ENCODE measurements at places on chromosomes 7 and 10.

DNA sequence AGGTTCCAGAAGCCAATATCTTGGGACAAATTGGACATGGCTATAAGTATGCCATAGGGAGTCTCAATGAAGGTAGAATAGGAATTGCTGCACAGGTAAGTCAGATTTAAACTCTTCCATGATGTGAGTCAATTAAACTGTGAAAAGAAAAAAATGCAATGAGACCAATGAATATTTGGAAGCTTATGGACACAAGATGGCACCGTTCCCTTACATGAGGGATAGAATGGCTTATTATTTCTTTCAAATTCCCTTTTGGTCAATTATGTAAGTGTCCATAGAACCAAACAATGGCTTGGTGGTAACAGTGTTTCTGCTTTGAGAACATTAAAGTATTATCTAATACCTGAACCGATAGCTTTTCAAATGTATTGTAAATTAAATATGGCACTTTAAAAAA, 35.6 kb downstream of the ACADSB start:
- DNase-seq = no peak

- DNase-seq = no peak
Observed at GRCh38 chr7:116997972-116998371, 44.7 kb downstream of the ST7 start.

- no peak for DNase-seq
Observed at GRCh38 chr7:157279741-157280215, 57.0 kb upstream of the DNAJB6 start.

GRCh38 chr7:4260867-4261600, 421.1 kb upstream of the FOXK1 start:
- DNase-seq = no peak

GRCh38 chr7:98137134-98137825, 30.6 kb downstream of the LMTK2 start:
- no peak for DNase-seq

GRCh38 chr10:11625019-11625735, 13.7 kb upstream of the USP6NL start:
- DNase-seq = peak; percentile 32

DNA sequence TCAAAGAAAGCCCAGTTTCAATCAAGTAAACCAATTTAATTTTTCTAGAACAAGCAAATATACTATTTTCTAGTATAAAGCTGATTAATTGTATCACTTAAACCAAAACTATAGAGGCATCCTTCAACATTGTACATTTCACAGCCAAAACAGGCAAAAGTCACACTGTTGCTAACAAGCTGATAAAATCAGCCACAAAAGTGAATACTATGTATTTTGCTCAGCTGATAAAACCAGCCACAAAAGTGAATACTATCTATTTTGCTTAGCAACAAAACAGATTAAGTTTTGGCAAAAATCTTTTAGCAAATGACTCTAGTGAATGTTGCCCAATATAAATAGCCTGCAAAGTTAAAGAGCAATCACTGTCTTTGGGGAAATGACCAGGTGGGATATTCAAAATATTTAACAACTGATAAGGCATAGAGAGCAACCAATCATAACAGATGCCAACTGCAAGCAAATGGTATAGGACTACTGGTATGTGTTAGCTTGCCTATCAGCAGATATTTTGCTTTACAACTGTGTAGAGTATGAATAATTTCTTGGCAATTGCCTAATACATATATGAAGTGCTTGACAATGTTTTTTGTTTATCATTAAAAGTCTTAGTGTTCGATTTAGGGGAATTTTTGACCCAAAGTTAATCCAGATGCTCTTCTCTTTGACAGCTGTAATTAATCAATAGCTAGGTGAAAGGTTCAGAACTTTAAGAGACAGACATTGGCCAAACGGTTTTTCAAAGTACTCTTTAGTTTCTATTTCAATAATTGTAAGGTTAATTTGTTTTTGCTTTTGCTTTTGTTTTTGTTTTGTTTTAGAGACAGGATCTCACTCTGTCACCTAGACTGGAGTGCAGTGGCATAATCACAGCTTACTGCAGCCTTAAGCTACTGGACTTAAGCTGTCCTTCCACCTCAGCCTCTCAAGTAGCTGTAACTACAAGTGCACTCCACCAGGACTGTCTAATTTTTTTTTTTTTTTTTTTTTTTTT, 44.4 kb upstream of the SP4 start:
- DNase-seq = no peak

DNA sequence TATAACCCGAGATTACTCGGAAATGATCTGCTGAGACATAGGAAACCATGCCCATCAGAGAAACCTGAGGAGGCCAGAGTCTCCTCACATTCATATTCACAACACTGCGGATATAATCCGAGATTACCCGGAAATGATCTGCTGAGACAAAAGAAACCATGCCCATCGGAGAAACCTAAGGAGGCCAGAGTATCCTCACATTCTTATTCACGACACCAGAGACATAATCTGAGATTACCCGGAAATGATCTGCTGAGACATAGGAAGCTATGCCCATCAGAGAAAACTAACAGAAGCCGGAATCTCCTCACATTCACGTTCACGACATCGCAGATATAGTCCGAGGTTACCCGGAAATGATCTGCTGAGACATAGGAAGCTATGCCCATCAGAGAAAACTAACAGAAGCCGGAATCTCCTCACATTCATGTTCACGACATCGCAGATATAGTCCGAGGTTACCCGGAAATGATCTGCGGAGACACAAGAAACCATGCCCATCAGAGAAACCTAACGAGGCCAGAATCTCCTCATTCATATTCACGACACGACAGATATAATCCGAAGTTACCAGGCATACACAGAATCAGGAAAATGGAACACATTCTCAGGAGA, 422.3 kb upstream of the AKR1E2 start:
- DNase-seq = no peak

DNA sequence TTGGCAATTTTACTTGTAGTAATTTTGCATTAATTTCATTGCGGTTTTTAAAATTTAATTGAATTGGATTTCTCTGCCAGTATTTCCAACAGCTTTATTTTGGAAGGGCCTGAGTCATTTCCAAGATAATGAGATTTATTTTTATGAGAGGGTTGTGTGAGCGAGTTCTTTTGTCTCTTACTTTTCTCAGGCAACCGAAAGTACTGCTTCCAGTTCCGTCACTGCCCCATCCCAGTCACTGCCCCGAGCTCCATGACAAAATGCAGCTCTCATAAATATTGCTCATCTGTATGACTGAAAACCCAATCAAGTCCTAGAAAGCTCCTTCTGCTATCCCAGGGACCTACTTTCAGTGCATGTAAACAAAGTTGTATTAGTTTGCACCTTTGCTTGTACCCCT, 468.4 kb upstream of the SEMA3D start:
- DNase-seq = no peak

GRCh38 chr7:129824291-129825208, 128.2 kb downstream of the UBE2H start:
- DNase-seq = no peak

DNA sequence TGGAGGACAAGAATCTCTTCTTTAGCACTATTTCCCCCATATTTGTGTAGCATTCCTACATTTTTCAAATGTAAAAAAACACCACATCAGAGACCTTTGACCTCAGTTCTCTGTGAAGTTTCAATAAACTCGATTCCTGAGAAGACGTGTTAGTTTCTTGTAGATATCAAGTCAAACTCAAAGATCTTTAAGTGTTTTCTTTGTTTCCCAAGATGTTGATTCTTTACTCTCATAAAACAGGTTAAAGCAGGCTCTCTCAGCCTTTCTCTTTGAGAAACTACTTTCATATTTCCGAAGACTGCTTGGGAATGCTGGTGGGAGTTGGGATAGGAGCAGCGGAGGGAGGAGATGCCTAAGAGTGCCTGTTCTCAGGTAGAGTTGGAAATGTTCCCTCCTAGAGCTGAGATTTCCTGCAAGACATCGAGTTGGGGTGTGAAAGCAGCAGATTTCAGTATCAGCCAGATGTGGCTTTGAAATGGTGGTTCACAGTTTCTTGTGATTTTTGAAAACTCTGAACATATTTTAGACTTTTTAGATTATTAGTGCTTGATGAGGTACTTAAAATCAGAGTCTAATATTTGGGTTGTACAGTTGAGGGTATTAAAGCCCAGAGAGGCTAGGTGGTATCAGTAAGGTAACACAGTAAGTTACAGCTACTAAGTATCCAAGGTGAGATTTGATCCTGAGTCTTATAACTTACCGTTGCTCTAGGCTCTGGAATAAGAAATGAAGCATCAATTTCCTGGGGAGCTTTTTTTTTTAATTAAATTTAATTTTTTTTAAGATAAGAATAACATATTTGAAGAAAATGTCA, 13.9 kb downstream of the ADK start:
- no peak for DNase-seq

DNA sequence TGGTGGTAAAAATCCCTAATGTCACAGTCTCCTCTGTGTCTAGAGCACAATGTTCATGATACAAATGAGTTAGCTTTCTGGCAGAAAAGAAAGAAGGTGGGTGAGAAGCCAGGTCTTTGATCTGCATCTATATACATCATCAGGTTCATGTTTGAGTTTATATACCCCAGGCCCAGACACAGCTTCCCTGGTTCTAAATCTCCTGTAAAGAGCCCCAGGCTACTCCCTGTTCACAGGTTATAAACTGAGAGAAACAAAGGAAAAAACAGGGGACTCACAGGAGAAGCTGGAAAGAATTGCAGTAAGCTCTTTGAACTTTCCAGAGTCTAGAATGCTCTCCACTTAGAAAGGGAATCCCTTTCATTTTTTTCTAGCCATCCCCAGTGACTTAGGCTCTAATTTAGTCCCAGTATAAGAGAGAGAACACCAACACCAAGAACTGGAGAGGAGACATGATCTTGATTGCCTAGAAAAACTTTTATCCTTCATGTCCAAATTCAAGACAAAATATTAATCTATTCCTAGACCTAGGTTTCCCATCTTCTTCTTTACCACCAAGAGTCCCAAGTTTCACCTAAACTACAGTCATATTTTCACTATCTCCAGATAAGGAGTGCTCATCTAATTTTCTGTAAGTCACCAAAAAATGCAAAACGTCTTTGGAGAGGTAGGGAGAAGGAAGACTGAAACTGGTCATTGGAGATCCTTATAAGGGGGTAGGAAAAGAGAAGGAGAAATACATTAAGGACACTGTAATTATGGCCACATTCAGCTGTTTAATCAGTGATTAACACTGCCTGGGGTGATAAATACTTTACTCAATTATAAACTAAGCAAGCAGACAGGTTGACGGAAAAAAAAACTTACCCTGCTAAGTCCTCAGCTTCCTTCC, 469 bp downstream of the MSS51 start:
- DNase-seq = no peak

DNA sequence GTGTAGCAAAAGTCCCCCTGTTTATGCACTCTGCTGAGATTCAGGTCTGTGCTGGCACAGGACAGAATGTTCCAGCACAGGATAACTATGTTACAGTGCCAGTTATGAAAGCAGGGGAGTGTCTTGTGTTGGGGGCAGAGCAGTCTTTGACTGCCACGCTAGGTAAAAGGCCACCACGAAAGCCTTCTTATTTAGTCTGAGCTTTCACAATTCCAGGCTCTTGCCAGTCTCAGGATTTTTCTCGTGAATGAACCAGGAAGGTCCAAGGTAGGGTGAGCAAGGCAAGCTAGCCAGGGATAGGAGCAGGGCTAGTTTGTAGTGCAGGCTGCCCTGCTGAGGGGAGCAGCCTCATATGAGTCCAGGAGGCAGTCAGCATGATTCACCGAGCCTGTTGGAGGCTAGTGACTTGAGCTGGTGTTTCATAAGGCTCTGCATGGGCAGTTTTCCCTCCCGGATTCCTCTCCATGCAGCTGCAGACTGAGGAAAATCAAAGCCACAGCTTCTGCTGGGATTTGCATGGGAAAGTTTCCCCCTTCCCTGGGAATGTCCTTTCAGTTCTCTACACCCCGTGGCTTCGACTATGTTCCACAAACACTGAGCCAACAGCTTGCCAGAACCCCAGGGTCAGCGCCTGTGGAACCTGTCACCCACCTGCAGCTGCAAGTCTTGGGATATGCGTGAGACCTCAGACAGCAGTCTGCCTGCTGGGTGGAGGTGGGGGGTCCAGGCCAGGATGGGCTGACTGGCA, 112.3 kb downstream of the JCAD start:
- DNase-seq = no peak

DNA sequence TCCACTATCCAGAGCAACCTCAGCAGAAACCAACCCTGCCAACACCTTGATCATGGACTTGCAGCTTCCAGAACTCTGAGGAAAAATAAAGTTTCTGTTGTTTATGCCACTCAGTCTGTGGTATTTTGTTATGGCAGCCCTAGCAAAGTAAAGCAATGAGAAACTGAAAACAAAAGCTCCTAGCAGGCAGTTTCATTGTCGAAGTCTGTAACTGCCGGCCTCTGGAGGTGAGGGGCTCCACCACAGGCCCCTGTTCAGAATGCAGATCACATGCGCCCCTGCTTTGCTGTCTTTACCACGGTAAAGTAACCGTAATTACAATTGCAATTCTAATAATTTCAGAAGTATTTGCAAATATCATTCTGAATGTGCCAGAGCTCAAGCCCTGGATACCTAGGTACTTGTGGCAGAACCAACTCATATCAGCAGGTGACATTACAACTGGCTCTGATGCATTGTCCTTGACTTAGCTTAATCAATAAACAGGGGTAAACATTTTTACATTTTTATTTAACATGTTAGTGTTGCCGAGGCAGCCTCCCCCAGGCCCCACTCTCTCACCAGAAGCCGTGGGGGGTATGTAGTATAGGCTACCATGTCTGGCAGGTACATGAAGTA, 193.2 kb downstream of the ELMO1 start:
- no peak for DNase-seq

DNA sequence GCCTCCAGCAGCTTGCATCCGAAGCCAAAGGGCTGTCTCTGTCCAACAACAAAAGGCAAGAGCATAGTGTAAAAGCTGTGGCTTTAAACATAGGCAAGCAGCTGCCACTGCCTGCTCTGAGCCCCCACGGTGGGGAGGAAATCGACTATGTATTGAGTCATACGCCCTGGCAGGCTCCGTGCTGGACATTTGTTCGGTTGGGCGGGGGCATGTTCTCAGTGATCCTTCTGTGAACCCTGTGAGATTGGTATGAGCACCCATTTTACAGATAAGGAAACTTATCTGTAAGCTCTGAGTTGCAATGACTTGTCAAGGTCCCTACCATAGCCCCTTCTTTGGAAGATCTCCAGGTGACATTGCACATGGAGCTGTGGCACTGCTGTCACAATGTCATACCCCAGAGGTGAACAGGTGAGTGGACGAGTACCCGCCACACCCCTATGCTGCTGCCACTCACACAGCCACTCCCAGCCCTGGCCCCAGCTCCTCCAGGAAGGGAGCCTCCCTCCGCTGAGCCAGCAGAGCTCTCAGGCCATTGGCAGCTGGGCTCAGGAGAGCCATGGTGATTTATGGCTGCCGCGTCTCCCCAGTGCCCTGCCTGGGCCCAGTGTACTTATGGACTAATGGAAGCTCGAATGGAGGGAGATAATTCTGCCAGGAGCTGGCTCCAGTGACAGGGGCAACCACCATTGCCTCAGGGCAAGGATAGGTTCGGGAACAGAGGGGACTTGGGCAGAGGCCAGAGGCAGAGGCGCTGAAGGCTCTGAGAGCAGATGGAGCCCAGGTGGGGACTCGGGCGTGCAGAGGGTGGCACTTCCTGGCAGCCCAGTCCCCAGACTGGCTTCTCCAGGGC, 43.7 kb downstream of the UNC5B start:
- no peak for DNase-seq
